ENCODE measurements at places on chromosomes 3 and 15. TPM values are rescaled to one million over a fixed set of nuclear protein-coding genes. Genes with fewer than 3 reads are reported as not detected.

DNA sequence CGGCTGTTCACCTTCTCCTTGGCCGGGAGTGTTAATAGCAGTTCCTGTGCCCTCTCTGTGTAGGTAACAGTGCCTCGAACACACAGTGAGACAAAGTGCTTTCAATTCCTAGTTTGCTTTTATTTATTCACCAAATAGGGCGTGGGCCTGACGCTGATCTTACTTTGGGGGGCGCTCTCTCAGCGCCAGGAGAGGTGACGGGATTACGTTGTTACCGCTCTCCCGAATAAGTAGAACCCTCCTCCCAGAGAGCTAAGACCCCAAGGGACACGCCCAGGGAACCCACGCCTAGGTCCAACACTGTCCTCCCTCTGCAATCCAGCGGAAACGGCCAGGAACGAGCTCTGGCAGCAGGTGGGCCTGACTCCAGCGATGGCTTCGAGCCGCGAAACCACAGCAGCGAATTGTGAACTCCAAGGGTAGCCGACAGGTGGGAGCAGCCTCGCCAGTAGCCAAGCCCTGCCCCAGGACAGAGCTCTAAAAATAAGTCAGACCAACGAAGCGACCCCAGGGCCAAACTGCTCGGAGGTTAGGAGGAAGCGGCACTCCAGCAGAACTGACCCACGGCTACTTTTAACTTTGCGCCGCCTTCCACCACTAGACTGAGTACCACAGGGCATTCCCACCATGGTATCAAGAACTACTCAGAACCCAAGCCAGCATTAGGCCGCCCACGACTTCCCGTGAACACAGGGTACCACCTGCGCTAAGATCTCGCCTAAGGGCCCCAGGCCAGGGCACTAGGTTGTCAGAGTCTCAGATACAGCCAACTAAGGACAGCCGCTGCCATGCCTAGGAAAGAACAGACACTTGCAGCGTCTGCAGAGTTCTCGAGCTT is 1.6 kb upstream of the SIN3A start:
- DNase-seq = no peak

GRCh38 chr3:175916191-175916934 is 1057.2 kb downstream of the NAALADL2 start:
- no peak for DNase-seq

DNA sequence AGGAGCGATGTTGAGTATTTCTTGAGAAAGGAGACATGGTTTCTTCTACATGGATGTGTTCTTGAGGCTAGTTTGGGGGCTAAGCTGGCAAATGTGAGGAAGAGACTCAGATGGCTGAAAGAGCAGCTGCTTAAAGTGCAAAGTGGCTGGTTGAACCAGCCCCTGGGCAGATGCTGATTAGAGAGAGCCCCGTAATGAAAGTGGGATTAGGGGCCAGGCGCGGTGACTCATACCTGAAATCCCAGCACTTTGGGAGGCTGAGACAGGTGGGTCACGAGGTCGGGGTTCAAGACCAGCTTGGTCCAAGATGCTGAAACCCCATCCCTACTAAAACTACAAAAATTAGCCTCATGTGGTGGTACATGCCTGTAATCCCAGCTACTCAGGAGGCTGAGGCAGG is 75.0 kb upstream of the GCNT3 start:
- DNase-seq = no peak

GRCh38 chr15:78147566-78147965 is 1.6 kb upstream of the IDH3A start:
- DNase-seq = peak; percentile 18

DNA sequence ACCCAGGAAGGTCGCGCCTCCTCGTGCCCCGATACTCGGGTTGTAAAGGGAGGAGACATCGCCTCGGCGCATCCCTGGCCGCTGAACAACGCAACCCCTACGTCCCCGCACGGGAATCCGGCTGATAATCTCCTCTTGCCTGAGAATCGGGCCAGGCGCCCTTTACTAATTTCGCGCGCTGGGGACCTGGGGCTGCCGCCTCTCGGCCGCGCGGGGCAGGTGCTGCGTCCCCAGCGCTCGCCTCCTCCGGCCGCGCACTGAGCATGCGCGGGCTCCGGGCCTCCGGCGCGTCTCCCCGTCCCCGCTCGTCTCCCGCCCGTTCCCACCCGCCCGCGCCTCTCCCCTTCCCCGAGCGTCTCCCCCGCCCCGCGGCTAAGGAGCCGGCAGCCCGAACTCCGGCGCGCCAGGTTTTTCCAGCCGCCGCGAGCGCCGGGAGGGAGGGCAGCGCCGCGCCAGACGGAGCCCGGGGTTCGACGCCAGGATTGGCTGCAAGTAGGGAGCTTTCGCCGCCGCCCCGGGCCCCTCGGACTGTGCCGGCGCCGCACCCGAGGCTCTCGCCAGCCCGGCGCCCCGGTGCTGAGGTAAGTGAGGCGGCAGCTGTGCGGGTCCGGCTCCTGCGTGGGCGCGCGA is at the start of gene CNTN4:
CNTN4 (plus strand) TSS at position 469 of the 630 bp plus-strand sequence.
- no peak for DNase-seq

GRCh38 chr3:64860536-64860870 is 172.7 kb upstream of the ADAMTS9 start:
- no peak for DNase-seq

DNA sequence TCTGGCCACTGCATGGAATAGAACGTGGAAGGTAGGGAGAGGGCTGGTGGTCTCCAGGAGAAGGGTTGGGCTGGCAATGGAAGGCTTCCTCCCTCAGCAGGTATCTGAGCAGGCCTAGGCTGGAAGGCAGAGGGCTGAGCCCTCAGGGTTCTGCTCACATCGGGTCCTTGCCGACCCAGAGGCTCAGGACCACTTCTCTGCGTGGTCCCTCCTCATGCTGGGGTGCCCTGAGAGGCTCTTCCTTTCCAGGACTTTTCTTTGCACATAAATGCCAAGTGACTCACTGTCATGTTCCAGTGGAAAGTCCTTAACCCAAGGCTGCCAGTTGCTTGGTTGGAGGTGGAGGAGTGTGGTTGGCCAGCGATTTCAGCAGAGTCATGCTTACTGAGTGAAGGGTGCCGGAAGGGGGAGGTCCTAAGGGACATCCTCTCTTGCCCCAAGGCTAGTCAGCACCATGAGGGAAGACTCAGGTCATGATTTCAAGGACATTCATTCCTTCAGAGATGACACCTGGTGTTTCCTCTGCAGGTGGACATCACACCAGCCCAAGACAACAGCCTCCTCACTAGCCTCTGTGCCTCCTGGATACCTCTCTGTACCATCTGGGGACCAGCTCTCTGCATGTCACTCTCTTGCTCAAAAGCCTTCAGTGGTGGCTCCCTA is 8.2 kb downstream of the SLC6A6 start:
- DNase-seq = no peak

DNA sequence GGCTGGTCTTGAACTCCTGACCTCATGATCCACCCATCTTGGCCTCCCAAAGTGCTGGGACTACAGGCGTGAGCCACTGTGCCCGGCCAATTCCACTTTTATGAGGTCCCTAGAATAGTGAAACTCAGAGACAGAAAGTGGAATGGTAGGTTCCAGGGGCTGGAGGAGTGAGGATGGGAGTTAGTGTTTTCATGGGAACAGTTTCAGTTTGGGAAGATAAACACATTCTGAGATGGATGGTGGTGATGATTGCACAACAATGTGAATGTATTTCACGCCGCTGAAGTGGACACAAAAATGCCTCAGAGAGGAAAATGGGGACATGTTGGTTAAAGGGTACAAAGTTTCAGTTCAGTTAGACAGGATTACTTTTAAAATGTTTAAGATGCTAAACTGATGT is 22.5 kb upstream of the HDAC11 start:
- DNase-seq = no peak

GRCh38 chr3:78204977-78205376 is 1165.1 kb downstream of the ROBO2 start:
- DNase-seq = no peak

GRCh38 chr3:142614059-142614626 is 17.9 kb downstream of the PLS1 start:
- no peak for DNase-seq

- no peak for DNase-seq
Measured at GRCh38 chr3:146803745-146804144, 198.6 kb upstream of the PLSCR5 start.

DNA sequence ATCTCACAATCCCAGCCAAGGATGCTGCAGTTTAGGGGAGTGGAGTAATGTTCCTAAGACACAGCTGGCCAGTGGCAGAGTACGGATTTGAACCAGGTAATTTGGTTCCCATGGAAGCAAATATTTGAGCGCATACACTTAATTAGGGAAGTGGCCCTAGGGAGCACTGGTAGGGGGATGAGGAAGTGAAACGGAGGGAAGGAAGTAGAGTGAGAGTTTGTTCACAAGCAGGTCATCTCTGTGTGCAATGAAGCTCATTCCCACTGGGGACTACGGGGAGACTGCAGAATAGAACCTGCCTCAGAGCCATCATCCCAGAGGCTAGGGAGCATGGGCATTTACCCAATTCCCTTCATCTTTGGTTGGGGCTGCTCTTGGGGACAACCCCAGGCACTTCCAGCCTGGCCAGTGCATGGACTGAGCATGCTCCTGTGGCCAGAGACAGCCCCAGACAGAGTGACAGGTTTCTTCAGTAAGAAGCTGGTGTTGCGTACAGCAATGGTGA is 317.2 kb upstream of the PROK2 start:
- DNase-seq = no peak

The PEX11A gene
- 103 TPM for total RNA-seq

The LIPH gene
- total RNA-seq = 0.48 TPM

The NEK10 gene
- total RNA-seq = 0.87 TPM

The GABRR3 gene
- total RNA-seq = not detected

The MELTF gene
- 28.2 TPM for total RNA-seq

The NDN gene
- 49.5 TPM for total RNA-seq

The ZBTB38 gene
- total RNA-seq = 75.4 TPM

The SCN11A gene
- 0.32 TPM for total RNA-seq

The ZBTB11 gene
- total RNA-seq = 15.1 TPM

Measured in mesenteric fat pad (tissue), 1 donor.